ENCODE measurements at places on chromosomes 7 and 10.

DNA sequence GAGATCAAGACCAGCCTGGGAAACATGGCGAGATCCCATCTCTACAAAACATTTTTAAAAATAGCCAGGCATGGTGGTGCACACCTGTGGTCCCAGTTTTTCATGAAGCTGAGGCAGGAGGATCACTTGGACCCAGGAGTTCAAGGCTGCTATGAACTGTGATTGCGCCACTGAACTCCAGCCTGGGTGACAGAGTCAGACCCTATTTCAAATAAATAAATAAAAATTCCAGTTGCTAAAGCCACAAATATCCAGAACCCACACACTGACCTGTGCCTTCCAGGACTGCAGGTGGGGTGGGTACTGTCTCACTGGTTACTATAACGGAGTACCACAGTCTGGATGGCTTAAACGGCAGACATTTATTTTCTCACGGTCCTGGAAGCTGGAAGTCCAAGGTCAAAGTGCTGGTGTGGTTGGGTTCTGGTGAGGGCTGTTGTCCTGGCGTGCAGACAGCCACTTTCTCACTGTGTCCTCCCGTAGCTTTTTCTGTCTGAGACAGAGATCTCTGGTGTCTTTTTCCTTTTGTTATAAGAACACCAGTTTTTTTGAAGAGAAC, 38.8 kb downstream of the ASB13 start:
- DNase-seq: no peak

DNA sequence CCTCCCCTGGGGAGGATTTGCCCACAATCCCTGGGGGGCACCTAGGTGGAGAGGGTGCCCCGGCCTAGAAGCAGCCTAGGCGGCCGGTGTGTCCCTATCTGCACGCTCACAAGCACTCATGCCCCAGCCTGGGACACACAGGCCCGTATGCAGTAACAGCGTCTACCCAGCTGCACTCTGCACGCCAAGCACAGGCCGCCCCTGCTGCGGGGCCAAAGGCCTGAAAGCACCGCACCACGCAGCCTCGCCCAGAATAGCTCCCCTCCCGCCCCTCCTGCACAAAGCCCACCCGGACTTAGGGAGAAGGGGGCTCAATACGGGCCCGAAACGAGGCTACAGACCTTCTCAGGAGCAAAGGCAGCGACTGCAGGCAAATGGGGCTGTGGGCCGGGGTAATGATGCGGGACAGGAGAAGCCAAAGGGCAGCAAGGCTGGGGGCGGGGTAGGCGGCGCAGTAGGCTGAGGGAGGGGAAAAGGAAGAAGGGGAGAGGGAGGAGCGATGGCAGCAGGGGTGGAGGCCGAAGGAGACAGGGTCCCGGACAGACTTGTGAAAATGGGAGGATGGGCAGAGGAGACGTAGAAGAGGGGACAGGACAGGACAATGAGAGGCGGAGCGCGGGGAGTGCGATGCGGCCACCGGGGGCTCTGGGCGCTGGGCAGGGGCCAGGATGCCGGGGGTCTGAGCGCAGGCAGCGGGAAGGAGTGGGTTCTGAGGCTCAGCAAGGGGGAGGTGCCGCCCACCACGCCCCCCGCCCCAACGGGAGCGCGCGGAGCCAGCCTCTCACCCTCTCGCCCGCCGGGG, 544 bp downstream of the GPRIN2 start:
- DNase-seq: no peak

DNA sequence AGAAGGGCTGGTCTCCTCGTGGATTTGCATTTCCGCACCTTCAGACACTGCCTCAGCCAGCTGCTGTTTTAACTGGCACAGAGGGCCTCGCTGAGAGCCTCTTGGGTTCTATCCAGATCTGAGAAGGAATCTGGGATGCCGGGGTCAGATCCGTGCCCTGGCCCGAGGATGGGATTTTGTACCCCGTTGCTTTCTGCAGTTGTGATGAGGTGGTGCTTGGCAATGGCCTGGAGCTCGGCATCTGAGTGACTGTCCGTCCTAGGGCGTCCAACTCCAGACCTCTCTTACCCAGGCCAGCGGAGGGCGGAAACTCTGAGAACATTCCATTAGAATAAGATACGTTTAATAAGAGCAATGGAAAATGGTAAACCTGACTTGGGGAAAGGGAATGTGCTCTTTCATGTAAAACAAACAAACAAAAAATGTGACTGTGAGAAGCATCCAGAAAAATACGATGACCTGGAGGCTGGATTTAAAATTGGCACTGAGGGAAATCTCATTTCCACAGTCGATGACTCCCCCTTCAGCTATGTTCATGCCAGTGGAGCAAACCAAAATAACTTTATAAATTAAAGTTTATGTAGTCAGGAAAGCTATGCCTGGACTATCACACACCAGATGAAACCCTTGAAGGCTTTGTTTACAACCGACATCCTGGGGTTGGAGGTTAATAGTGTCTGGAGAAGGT, 39.6 kb downstream of the GRK5 start:
- DNase-seq: no peak

- peak; percentile 21 for DNase-seq
These were observed at the start of gene ECHDC3 for GRCh38 chr10:11742009-11742778. TSS of gene ECHDC3 (plus strand) at chr10:11742382. CDS start at chr10:11742577, 195 bp downstream.

- no peak for DNase-seq
These were observed 224.7 kb downstream of the INHBA start for GRCh38 chr7:41478187-41478586.

DNA sequence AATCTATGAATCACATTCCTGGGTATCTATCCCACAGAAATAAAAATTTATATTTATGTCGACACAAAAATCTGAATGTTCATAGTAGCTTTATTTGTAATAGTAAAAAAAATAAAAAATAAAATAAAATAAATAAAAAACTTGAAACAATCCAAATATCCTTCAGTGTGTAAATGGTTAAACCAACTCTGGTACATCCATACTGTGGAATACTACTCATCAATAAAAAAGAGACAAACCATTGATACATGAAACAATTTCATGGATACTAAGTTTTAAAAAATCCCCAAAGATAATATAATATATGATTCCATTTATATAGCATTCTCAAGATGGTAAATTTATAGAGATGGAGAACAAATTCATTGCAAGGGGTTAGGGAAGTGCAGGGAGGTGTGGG, 48.6 kb downstream of the USP6NL start:
- no peak for DNase-seq

DNA sequence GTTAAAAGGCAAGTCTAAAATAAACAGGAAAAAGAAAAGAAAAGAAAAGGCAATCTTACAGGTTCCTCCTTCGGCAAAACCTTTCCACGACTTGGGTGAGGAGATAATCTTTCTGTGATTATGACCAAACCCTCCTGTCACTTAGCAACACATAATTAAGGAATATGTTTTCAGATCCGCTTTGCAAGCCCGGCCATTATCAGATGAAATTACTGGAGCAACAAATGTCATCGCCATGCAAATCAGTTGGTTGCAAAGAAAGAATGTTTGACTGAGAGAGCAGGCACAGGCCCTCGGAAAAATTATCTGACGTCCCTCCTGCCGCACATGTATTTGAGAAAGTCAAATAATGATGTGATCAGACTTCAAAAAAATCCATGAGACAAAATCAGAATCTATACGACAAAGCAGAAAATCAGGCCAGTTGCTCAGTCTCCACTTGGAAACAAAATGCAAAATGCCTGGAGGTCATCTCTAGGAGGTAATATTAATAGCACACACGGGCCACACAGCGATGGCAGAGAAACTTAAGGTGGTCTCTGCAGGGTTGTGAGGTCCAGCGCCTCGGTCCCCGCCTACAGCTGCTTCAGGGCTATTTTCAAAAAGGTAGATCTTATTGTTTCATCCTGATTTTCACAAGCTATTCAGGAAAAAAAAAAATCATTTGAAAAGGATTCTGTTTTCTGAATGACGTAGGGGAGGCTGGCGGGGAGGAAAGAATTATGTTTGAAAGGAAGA, 82.7 kb downstream of the ZRANB1 start:
- no peak for DNase-seq

DNA sequence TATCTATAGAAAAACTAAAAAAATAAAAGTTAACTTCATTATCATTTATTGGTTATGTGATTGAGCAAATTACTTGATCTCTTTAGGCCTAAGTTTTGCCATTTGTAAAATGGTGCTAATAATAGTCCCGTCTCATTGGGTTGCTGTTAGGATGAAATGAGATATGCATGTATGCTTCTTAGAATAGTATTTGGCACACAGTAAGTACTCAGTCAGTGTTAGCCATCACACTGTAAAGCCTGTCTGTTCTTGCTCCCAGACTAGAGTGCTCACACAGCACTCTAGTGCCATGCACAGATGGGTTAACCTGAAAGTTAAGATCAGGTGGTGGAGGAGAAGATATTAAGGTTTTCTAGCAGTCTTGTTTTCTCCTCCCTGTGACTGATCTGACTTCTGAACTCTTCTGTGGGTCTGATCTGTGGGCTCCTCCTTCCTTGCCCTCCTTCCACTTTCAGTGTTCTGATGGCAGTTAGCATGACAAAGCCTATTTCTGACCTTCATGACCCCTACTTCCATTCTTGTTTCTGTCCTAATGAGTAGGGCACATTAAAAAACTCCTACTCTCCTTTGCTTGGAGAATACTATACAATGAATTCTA, 167.5 kb downstream of the RNLS start:
- DNase-seq: no peak
